Stimulated activated CD4-positive, alpha-beta T cell treated with anti-CD3 and anti-CD28 coated beads, Interleukin-2, amount 100 ng/mL, for 48 hours (primary cell): ENCODE measurements at places on chromosomes 12 and 14.

- DNase-seq, result no peak
Measured at GRCh38 chr12:28512876-28513275, 322.6 kb downstream of the CCDC91 start.

DNA sequence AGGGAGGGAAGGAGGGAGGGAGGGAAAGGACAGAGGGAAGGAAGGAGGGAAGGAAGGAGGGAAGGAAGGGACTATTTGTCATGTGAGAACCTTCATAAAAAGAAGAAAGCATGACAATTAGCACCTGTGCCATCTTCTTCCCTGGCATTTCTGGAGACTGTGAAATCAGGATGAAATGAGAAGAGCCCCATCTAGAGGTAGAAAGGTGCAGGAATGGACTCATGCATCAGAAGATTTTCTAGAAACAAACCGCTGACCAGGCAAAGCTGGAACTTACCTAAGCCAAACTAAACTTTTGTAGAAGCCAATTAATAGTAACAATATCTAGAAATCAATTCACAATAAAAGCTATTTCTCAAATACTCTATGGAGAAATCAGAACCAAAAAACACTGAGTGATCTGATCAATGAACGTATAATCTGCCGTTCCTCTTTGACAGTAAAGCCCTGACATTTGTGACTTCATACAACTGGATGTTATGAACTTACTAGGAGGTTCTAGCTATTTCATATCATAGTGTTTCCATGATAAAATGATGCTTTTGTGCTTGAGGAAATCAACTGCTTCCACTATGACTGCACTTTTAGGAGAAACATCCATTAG lies 24.4 kb upstream of the CRACR2A start:
- DNase-seq, result no peak

- no peak for DNase-seq
Measured at GRCh38 chr12:51910168-51910567, 2.9 kb downstream of the ACVRL1 start.

GRCh38 chr14:100850841-100851585 lies 25.1 kb downstream of the MEG3 start:
- DNase-seq, result peak; percentile 89

GRCh38 chr14:100132161-100132902 lies 27.1 kb downstream of the DEGS2 start:
- DNase-seq, result no peak

DNA sequence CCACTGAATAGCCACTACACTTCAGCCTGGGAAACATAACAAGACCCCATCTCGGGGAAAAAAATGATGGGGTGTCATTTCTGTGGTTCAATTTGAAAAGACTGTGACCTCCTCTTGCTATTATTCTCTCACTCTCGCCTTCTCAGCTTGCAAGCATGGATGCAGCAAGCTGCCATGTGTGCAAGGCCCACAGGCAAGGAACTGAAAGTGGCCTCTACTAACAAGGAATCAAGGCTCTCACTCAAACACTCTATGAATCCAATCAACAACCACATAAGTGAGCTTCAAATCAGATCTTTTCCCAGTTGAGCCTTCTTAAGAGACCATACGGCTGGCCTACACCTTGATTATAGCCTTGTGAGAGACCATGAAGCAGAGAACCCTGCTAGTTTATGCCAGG lies 17.9 kb upstream of the DHRS7 start:
- DNase-seq, result no peak

- no peak for DNase-seq
Measured at GRCh38 chr12:46659824-46660223, 166.0 kb downstream of the SLC38A4 start.

GRCh38 chr12:120158351-120158750 lies 36.2 kb downstream of the GCN1 start:
- no peak for DNase-seq

GRCh38 chr12:94710933-94711332 lies 60.6 kb upstream of the TMCC3 start:
- DNase-seq, result peak; percentile 3

DNA sequence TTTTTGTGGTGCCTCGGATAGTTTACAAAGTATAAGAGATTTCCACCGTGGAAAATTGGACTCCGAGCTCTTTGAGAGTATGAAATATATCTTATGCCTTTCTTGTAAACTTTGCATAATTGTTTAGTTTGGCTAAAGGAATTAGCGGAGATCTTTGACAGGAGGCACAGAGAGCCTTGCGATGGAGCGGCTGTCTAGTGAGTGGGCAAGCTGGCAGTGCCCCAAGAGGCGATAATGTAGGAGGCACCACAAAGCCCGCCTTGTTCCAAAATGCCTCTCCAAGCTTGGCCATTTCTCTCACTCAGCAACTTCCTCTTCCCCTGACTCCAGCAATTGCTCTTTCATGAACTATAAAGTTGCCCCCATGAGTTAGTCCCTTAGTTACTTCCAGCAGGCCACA lies 270.1 kb upstream of the PRICKLE1 start:
- DNase-seq, result no peak

- no peak for DNase-seq
Measured at GRCh38 chr12:102629262-102629888, 149.0 kb upstream of the IGF1 start.

DNA sequence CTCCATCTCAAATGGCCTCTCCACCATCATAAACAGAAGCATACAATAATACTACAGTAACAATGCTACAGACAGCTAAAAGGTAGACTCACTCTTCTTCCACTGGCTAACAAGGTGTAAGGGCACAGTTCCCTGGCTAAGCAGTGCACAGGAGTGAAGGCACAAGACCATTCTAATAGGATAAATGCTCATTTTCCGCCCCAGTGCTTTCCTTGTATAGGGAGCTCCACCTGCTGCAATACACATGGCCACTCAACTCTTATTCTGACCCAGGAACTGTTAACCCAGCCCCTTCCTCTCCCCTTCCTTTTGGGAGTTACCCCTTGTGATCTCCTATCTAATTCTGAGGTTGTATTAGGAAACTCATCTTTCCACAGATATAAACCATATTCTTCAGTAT lies 124.6 kb downstream of the KCNK10 start:
- no peak for DNase-seq

DNA sequence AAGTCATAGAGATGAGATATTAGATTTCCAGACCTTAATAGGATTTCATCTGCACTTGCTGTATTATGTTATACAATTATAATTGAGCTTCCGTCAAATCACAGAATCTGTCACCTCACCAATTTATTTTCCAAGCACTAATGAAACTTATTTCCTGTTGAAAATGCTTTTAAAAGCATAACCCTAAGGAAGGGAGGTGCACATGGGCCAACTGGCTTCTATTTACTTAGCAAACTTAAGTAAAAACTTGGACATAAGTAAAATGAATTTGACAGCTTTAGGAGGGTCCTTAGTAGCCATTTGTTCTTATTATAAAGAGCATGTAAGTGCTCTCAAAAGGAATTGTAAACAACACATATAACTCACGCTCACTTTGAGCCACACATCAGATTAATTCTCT lies 462.2 kb upstream of the TMPO start:
- DNase-seq, result no peak

DNA sequence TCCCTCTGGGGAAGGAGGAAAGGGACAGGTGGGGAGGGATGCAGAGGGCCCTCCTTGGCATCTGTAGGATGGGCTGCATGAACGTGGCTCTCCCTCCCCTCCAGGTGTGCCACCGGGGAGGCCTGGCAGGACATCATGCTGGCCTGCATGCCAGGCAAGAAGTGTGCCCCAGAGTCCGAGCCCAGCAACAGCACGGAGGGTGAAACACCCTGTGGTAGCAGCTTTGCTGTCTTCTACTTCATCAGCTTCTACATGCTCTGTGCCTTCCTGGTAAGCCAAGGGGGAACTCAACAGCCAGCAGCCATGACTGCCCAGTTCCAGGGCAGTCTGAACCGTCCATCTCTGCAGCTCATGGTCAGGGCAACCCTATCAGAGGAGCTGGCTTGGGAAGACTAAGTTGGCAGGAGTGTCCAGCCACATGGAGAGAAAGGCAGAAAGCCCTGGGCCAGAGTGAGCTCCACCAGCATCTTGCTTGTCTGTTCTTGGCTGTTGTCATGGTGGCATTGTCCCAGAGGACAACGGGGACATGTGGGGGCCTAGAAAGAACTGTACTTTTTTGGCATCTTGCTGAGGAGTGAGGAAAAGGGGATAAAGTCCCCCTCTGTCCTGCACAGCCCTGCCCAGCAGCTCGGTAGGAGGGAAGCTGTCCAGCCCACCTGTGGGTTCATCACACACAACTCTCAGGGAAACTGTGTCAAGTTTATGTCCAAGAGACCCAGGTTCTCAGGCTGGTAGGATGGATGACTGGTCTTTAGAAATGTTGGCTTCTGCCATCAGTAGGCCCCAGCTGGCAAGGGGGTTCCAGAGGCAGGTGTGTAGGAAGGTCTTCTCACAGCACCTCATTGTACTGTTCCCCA lies 129.8 kb upstream of the FKBP4 start:
- DNase-seq, result no peak

- no peak for DNase-seq
Measured at GRCh38 chr14:53384073-53384472, 230.9 kb upstream of the DDHD1 start.

DNA sequence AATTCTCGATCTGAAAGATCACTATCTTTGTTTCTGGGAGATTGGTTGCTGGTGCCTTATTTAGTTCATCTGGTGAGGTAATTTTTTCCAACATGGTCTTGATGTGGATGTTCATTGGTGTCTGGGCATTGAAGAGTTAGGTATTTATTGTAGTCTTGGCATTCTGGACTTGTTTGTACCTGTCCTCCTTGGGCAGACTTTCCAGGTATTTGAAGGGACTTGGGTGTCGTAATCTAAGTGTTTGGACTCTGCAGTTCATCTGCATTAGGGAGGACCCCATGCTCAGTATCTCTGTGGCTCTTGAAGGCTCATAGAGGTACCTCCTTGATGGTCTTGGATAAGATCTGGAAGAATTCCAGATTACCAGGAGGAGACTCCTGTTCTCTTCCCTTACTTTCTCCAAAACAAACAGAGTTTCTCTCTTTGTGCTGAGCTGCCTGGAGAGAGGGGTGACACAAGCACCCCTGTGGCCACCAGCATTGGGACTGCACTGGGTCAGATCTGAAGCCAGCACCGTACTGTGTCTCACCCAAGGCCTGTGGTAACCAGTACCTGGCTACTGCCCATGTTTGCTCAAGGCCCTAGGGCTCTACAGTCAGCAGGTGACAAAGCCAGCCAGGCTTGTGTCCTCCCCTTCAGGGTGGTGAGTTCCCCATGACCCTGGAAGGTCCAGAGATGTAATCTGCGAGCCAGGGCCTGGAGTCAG lies 5.3 kb downstream of the A2ML1 start:
- DNase-seq, result no peak

DNA sequence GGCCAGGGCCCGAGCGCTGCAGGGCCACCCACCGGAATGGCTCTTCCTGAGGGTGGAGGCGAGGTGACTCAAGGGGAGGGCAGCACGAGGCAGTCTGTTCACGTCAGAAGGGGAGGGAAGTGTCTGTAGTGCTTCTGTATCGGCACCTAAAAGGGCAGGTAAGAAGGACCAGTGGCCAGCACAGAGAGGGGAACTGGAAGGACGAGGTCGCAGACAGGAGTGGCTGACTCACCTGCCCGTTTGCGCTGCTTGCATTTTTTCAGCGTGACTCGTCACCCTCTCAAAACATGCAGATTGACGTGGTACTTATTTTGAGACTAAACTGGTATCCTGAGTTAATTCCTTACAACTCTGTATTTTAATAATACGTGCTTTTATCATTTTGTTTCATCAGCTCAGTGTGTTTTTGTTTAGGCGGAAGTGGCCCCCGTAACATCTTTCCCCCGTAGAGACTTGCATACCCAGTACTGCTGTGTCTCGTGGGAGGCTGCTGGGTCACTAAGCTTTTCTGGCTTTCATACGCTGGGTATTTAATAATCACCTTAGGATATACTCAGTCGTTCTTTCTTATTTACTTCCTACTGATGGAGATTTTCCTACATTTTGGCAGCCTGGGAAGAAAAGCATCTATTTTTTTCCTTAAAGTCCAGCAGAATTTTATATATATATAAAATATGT lies 26.4 kb downstream of the SFSWAP start:
- no peak for DNase-seq

GRCh38 chr12:1798641-1799020 lies 21.7 kb upstream of the LRTM2 start:
- no peak for DNase-seq

DNA sequence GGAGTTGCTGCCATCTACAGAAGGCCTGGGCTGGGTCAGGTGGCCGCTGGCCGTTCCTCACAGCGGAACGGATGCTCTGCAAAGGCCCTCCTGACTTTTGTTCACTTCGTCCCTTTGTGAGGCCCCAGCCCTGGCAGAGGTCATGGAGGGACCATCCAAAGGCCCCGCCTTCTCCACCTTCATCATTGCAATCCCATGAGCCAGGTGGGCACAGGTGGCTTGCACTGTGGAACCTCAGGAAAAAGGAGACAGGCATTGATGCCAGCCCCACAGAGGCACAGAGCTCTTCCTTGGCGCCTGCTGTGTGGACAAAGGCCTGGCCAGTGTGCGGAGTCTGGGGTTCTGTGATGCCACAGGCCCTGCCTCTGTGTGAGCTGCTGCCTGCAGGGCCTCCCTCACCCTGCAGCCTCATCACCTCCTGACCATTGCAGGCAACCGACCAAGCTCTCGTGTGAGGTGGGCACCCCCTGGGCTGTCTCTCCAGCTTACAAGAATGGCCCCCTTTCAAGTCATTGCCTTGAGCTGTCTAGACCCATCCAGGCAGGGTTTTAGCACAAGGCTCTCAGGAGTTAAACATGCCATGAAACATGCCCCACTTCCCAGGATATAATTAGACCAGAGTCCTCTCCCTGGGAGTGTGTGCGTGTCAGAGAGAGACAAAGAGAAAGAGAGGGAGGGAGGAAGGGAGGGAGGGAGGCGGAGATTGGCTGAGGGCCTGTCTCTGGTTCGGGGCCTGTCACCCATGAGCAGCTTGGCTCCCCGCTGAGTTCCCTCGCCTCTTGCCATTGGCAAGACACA lies 19.3 kb downstream of the NFKBIA start:
- DNase-seq, result no peak

GRCh38 chr12:119681728-119682638 lies 14.1 kb downstream of the PRKAB1 start:
- no peak for DNase-seq

GRCh38 chr12:19712041-19712440 lies 272.7 kb downstream of the AEBP2 start:
- no peak for DNase-seq

DNA sequence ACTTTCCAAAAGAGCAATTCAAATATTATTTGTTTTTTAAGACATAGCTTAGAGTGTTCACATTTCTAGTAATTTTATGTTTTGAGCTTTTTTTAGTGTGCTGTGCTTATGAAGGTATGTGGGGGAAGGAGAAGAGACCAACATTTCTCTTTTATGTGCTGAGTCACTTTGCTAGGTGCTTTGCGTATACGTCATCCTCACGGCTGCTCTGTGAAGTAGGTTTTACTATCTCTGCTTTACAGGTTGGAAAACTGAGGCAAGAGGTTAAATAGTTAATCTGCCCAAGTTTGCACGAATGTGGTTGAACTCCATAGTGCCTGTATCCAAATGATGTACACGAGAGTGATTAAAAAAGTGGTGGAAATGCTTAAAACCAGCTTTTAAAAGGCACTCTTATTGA lies 75.9 kb downstream of the AEBP2 start:
- no peak for DNase-seq

DNA sequence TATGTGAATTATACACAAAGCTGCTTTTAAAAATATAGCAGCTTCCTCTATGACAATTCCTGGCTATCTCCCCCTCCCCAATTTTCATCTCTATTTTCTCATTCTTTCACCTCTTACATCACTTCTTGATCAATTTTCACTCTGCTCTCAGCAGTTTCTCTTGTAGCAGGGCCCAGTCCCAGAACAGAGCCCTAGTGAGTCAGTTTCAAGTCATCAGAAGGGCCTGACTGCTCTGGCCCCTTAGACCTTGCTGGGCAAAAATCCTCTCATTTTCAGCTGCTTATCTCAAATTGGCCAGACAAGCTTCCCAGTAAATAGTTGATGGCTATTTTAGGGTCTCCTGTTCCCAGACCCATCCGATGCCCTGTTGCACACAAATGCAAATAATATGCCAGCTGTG lies 101.4 kb downstream of the TTC7B start:
- DNase-seq, result no peak
